ENCODE measurements at places on chromosomes 6 and 20.
A peak's percentile ranks its signal among the peaks of the same experiment; 100 is the strongest.

- DNase-seq: no peak
Measured at GRCh38 chr6:170073846-170074245, 217.0 kb downstream of the DLL1 start.

- DNase-seq: no peak
Measured at GRCh38 chr6:53179961-53180651, 31.5 kb upstream of the GCM1 start.

DNA sequence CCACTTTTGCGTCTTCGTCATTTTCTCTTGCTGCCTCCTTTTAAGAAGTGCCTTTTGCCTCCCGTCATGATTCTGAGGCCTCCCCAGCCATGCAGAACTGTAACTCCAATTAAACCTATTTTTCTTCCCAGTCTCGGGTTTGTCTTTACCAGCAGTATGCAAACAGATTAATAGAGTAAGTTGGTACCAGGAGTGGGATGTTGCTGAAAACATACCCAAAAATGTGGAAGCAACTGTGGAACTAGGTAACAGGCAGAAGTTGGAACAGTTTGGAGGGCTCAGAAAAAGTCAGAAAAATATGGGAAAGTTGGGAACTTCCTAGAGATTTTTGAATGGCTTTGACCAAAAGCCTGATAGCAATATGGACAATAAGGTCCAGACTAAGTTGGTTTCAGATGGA, 309.2 kb downstream of the MEI4 start:
- DNase-seq: no peak

- no peak for DNase-seq
Measured at GRCh38 chr20:6802227-6802626, 34.7 kb downstream of the BMP2 start.

DNA sequence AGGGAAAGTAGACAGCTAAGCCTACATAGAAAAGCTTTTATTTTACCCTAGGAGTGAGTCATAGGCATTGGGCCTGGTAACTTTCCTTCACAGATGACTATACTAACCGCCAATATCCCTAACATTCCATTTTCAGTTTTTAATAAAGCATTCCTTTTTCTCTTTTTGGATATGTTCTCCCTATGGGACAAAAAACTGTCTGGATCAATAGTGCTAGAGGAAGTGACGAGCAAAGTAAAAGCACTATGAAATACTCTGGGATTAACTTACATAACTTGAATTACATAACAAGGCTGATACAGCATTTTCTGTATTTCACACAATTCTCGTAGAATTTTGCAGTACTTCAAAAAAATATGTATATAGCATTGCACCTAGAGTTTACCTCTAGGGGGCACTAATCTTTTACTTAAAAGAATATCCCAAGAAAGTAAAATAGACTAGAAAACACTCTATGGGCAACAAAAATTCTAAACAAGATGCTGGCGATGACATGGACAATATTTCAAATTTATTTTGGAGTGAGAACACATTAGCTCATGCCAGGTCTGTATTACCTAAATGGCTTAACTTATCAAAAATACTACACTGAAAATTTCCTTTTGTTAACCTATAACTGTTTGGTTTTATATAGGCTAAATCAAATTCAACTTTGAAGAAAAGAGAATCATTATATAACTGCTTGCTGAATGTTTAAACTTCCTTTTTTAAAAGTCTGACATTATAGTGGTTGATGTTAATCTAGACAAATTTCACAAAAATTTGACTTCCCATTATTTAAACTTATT, 66.3 kb upstream of the DST start:
- no peak for DNase-seq

DNA sequence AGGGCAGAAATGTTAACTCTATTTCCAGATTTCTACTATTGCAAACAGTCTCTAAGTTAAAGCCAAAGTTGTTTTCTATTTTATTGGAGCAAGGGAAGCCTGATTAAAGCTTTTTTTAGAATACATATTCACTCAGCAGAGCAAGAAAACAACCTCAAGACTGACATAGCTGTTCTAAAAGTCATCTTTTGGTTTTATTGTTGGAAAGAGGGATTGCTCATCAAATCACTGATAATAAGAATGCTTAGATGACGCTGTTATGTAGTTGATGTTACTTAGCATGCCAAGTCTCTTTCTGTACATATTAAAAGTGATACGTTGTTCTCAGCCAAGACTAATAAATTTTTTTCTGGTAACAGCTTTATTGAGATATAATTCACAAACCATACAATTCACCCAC, 172.6 kb upstream of the LAMA2 start:
- peak; percentile 33 for DNase-seq

DNA sequence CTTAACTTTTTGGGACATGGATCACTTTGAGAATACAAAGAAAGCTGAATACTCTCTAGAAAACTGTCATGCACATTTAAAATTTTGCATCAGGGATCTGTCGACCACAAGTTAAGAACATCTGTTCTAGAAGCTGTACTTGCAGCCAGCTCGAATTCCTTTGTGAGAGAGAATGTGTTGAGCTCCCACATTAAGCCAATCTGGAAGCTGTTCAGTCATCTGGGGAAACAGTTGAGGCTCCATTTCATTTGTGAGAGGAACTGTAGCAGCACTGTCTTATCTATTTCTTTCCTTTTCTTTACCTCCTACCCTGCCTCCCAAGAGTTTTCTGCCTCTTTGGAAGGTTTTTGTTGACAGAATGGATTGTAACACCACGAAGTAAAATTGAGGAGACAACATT, 50.8 kb downstream of the KAT14 start:
- peak; percentile 24 for DNase-seq

- DNase-seq: no peak
Measured at GRCh38 chr20:3680701-3681351, 984 bp downstream of the ADAM33 start.

DNA sequence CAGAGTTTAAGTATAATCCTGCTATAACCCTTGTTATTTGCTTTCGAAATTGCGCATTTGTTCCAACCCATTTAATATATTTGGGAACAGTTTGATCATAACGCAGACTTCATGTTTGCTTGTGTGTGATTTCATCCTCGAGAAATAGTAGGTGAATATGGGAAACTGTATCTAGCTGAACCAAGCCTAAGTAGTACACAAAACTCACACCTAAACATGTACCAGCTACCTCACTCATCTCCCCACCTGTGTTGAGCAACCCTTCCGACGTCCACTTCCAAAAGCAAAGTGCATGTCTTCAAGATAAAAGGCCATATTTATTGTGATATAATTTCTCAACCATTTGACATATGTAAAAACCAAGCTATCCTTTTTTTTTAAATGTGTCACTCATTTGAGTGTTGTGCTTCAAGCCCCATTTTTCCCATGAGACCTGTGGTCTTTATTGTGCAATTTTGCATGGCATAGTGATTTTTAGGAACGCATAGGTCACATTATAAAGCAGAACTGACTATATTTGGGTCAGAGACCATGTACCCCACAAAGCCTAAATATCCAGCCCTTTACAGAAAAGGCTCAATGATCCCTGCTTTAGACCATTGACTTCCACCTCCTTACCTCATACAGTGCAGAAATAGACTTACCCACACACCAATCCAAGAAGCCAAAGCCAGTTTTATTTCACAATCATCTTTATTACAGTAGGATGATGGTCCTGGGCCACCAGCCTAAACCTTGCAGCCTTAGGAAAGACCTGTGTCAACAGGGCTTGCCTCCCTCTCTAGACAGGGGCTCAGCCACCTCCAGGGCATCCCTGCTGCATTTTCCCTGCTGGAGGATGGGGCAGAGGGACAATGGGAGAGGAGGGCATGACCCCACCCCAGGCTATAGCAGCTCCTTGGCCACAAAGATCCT, 7.1 kb downstream of the CCND3 start:
- no peak for DNase-seq

GRCh38 chr6:112031960-112032359, 21.9 kb upstream of the CCN6 start:
- no peak for DNase-seq

DNA sequence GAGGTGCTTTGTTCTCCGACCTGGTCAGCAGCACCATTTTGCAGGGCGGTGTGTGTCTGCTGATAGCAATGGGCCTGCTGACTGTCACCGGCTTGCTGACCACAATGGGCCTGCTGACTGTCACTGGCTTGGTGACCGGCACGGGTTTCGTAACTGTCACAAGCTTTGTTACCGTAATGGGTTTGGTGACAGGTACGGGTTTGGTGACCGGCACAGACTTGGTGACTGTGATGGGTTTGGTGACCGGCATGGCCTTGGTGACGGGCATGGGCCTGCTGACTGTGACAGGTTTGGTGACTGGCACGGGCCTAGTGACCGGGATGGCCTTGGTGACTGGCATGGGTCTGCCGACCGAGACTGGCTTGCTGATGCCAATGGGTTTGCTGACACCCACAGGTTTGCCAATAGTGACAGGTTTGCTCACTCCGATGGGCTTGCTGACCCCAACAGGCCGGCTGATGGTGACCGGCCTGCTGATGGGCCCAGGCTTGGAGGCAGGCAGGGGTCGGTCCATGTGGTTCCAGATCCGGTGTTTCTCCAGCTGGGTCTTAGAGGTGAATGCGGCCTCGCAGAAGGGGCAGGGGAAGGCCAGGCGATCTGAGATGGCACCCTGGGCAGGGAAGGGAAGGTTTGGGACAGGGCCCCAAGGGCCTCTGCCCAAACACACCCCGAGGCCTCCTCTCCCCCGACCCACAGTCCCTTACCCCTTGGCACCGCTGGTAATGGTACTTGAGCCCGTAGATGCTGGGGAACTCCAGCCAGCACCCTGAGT, 3.4 kb downstream of the ZNF512B start:
- no peak for DNase-seq

DNA sequence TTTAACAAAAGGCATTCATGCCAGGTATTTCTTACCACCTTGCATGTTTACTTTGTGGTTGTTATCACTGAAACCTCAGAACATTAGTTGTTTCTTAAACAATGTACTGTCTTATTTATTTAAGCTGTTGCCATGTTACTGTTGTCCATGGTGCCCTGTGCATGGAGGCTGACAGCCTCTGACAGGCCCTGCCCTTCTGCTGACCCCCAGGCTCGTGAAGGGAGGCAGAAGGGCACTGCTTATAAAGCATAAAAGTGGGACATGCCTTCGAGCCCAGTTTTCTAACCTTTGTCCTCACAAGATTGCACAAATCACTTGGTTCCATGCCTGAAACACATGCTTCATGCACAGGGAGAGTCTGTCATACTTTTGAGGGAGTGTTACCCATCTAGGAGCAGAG, 46.7 kb upstream of the CLIC5 start:
- no peak for DNase-seq

DNA sequence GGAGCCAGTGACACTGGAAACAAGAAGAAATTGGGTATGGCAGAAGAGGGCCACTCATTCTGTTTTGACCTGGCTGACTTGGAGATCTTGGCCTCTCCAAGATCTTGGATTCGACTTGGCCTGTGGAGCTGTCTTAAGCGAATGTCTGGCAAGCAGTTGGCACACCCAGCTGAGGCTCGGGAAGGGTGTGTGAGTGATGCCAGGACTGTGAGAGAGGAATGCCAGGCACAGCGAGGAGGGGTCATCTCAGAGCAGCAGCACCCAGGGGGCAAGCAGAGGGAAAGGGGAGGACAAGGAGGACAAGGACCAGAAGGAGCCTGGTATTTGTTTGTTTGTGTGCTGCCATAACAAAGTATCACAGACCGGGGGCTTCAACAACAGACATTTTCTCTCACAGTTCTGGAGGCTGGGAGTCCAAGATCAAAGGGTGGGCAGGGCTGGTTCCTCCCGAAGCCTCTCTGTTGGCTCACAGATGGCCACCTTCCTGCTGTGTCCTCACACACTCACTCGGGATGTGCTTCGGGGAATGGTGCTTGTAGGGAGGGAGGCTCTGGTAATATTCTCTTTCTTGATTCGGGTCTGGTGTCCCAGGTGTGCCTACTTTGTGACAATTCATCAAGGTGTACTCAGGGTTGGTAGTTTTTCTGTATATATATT, 33.0 kb downstream of the RPP40 start:
- DNase-seq: no peak

DNA sequence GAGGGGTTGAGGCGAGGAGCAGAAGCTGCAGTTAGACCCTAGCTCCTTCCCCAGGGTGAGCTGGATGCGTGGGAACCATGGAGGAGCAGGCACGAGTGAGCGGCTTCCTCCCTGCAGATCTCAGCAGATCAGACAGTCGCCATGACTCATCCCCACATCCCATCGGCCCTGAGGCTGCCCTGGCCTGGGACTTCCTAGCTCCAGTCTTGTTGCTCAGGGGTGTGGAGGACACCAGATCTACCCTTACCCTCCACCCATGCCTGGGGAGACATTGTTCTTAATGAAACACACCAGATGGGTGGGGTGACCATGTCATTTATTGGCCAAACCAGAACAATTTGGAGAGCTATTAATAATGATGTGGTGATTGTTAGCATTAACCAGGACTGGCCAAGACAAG, 36.3 kb upstream of the TGM2 start:
- peak; percentile 32 for DNase-seq

DNA sequence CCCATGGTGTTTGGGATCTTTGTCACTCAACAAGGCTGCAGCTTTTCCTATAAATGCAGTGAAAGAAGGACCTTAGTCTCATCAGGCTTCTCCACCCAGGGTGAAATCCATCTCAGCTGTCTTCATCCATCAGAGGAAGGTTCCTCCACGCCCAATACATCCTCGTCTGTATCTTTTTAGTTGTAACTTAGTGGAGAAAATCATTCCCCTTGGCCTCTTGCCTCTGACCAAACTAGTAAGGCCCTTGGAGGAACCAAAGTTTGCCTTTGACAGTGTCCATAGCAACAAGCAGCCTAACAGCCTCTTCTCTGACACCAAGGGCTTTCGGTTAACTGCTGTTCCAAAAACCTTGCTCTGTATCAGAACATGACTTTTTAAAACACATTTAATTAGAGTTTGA, 230.3 kb upstream of the ECI2 start:
- DNase-seq: no peak

GRCh38 chr6:52045481-52045880, 41.9 kb downstream of the PKHD1 start:
- DNase-seq: no peak

- DNase-seq: peak; percentile 61
Measured at GRCh38 chr6:32086661-32087573, 22.2 kb downstream of the TNXB start.

GRCh38 chr6:101663100-101663499, 269.6 kb downstream of the GRIK2 start:
- no peak for DNase-seq

- no peak for DNase-seq
Measured at GRCh38 chr6:157229132-157229618, 94.1 kb downstream of the TMEM242 start.

- DNase-seq: no peak
Measured at GRCh38 chr6:26561533-26562466, 23.6 kb downstream of the HMGN4 start.

- no peak for DNase-seq
Measured at GRCh38 chr6:102229271-102229670, 835.8 kb downstream of the GRIK2 start.

DNA sequence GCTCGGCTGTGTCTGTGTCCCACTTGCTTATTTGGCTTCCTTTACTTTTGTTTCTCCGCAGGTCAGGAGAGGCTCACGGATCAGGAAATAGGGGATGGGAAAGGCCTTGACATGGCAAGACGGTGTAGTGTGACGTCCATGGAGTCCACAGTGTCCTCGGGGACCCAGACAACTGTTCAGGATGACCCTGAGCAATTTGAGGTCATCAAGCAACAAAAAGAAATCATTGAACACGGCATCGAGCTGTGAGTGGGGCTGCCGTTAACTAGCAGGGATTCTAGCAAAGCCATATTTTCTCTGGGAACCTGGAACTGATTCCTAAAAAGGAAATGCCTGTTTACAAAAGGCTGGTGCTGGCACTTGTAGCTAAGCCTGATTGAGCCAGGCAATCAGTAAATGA, 54.4 kb downstream of the ARFGEF2 start:
- DNase-seq: no peak

Data from AG09309 (cell line).